ENCODE measurements at places on chromosomes 7 and 10. TPM values are rescaled to one million over a fixed set of nuclear protein-coding genes. Genes with fewer than 3 reads are reported as not detected.

DNA sequence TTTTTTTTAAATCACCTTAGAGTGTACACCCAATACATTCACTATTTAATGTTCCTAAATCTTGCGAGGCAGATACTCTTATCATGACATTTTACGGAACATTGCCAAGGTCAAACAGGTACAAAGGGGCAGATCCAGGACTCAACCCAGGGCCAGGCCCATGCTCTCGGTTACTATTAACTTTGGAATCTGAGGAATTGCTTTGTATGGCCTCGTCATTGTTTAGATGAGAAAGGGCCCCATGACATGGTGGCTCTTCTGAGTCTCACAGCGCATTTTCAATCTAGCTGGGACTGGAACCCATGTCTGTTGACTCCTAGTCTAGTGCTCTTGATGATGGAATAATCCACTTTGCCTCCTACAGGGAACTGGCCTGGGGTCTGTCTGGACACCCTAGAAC lies 59.1 kb downstream of the GATA3 start:
- no peak for DNase-seq

- no peak for DNase-seq
Measured at GRCh38 chr10:46239993-46240683, 46.7 kb upstream of the ANTXRL start.

DNA sequence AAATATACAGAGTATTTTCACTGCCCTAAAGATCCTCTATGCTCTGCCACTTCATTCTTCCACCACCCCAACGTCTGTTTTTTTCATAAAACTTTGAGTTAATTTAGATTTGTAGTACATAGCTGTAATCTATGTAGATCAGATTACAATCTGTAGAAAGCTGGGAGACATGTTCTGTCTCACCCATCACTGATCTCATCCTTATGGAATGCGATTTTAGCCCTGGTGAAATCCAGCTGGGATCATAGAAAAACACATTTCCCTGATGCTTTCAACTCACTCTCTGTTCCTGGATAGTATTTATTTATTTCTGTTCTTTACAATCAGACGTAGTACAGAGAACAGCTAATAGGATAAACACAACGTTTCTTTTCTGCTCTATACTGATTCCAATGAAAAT lies 521.0 kb downstream of the KIF20B start:
- no peak for DNase-seq

GRCh38 chr10:60224066-60224705 lies 165.5 kb downstream of the ANK3 start:
- DNase-seq: no peak

The SPDYE11 gene
- not detected for total RNA-seq

DNA sequence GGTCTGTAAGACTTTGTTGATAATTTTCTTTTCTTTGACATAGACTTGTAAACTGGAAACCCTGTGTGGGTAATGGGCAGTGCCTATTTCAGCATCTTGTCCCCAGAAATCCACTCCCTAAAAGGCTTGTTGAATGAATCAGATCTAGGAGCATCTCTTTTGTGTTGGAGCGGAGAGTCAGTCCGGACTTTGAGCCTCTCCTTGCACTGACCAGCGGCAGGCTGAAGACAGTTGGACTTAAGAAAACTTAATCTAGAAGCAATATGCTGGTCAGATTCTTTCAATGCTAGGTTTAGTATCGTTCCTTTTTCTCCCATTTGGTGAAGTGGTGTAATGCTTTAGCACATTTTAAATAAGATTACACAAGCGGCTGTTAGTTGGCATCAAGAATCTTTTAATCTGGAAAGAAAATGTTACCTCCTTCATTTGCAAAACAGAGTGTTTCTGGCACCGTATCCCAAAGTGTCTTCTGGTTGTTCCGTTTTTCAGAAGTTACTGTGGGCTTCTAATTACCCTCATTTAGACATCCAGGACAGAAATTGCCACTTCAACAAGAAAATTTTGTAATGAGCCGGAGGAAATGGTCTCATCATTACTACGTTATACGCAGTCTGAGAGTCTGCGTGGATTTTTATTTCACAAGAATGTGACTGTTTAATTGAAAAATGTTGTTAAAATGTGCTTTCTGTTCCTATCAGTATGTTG lies 74.7 kb downstream of the CUX1 start:
- no peak for DNase-seq

GRCh38 chr7:50648076-50648475 lies 82.9 kb upstream of the DDC start:
- DNase-seq: no peak

The AGAP9 gene
- total RNA-seq: 4.4 TPM
